NCI-H1930 (cell line): ENCODE measurements at places on chromosomes 2 and 18.

GRCh38 chr2:6535572-6535971, 330.1 kb downstream of the CMPK2 start:
- DNase-seq = no peak

- DNase-seq = no peak
Observed at GRCh38 chr2:203237346-203238238, 1.2 kb upstream of the CYP20A1 start.

DNA sequence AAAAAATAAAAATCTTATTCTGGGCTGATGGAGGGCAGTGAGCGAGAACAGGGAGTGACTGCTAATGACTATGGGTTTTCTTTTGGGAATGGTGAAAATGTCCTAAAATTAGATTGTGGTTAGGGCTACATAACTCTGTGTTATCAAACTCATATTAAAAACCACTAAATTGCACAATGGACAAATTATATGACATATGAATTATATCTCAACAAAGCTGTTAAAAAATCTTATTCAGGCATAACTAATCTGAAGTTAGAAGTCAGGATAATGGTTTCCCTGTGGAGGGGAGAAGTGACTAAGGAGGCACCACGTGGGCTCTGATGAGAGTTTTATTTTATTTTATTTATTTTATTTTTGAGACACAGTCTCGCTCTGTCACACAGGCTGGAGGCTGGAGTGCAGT, 32.1 kb upstream of the DPP4 start:
- no peak for DNase-seq

- DNase-seq = no peak
Observed at GRCh38 chr2:172021955-172022354, 22.2 kb downstream of the METAP1D start.

DNA sequence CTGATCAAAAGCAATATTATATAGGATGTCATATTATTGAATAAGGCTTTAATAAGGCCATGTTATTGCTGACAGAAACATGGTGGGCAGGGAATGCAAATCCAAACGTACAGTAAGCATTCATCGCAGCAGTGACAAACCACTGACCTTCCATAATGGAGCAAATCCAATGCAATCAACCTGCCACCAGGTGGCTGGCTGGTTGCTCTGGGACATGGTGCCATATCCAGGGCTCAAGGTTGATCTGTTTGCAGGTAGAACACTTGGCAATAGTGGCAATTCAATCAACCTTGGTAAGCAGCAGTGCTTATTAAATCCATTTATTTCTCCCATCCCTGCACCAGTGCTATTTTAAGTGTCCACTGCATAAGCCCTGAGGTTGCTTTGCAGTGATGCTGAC, 75.4 kb downstream of the CERKL start:
- DNase-seq = no peak
